ENCODE measurements at places on chromosomes 2 and 18.

- DNase-seq = no peak
These were observed 23.9 kb upstream of the GNAL start for GRCh38 chr18:11665146-11665545.

- DNase-seq = no peak
These were observed 106.9 kb upstream of the THOC1 start for GRCh38 chr18:374721-375168.

- DNase-seq = peak; percentile 65
These were observed 5.8 kb upstream of the GATA6 start for GRCh38 chr18:22163416-22164161.

DNA sequence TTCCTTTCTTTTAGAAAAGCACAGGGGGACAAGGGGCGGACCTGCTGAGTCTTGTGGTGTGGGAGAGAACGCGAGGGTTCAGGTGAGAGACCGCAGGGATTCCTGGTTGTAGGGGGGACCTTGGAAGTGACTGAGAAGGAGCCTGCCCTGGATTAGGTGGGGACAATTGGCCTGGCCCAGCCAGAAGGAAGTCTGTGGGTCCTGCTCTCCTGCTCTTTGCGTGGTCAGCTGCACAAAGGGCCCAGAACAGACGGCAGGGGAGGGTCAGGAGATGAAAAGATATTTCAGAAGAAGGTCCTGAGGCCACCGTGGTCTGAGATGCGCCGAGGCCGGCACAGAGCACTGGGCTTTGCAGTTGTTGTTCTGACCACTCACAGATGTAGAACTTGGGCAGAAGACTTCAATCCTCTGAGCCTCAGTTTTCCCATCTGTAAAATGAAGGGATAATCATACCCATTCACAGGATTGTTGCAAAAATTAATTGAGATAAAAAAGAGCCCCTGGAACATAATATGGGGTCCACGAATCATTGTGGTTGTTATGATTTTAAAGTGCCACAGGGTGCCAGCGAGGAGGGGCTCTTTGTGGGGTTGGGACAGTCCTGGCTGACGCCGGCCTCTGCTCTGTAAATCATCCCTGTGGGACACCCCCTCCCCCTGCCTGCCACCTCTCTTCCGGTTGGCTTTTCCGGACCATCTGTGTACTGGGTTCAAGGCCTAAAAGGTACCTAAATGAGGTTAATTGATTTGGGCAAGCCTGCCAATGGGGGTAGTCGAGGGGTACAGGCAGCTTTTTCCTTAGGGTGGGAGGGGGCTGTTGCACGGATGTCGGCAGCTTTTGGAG, 1.8 kb downstream of the LPIN1 start:
- DNase-seq = no peak

DNA sequence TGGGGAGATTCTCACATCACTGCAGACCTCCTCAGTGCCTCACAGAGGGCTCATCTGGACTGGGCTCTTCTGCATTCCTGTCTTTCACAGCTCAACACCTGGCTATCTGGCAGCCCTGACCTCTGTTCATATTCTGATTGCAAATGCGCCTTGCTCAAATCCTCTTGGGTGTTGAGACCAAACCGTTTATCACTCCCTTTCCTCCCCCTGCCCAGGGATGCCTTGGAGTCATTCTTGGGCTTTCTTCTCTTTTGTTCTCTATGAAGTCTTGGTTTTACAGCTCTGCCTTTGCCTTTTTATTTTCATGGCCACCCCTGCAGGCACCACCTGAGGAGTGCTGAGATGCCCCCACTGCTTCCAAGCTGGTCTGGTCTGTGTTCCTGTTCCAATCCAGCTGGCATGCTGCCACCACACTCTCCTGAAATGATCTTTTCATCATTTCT, 26.3 kb downstream of the TUBB6 start:
- no peak for DNase-seq

GRCh38 chr2:42047488-42048298, at the start of gene PKDCC:
Gene PKDCC (plus strand): TSS chr2:42048021. CDS start chr2:42048200, 179 bp downstream.
- DNase-seq = peak; percentile 76

DNA sequence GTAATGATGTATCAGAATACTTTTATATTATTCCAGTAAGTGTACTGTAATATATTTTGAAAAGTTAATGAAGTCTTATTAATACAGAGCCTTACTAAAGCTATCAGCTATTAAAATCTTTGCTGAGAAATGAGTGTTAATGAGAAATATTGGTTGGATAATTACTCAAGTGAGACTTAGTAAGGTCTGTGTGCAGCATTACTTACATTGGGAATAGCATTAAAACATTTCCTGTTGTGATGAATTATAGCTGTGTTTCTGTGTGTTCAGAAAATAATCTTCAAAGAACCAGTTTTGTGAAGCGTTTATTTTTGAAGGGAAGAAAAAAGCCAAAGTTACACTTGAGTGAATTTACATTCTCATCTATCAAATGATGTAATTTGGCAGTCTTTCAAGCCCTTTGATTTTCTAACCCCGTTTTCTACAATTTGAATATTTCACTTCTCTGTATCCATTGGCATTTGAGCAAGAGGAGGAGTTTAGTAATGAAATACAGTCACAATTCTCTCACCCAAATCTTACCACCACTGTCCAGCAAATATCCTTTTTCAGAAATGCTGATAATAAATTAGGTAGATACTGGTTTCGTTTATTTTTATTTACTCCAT, 123.5 kb upstream of the BOD1L2 start:
- no peak for DNase-seq

- DNase-seq = no peak
These were observed 38.7 kb upstream of the GLS start for GRCh38 chr2:190841707-190842505.

- no peak for DNase-seq
These were observed 50.0 kb upstream of the DSG1 start for GRCh38 chr18:31267823-31268481.

- DNase-seq = no peak
These were observed 64.5 kb downstream of the UXS1 start for GRCh38 chr2:106129592-106129991.

GRCh38 chr2:159938395-159938794, 124.0 kb downstream of the PLA2R1 start:
- DNase-seq = no peak

DNA sequence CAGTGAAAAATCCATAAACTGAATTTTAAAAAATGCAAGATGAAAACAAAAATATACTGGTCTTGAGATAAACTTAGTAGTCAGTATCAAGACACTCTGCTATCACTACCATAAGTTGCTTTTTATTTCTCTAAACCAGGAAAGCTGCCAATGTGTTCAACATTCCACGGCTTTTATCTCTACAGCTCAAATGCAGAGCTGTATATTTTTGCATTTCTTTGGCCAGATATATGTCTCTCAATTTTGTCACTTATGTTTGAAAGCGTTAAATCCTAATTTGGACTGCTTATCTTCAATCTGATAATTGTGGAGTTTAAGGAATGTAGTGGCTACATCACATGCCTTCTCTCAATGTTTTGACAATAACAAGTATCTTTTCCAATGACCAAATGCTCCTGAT, 609.5 kb downstream of the EPHA4 start:
- DNase-seq = no peak

- no peak for DNase-seq
These were observed 185.7 kb downstream of the SMAD7 start for GRCh38 chr18:48765053-48765452.

DNA sequence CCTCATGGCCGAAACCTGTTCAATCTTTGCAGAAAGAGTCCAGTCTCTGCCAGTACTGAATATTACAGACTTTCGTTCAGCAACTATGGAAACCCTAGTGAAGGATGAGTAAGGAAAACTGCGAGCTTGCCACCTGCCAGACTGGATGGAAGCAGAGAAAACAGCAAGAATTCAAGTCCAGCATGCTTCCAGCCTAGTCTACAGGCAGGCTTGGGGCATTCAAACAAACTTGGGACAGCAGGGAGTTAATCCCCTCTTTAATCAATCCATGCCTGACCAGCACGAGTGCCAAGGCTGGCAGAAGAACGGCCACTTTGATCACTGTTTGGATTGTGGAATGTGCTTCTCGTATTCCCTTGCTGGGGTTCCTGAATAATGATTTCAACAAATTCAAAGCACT, 145.2 kb downstream of the EPHA4 start:
- DNase-seq = no peak

GRCh38 chr2:182784777-182785176, 68.7 kb downstream of the DNAJC10 start:
- DNase-seq = no peak

GRCh38 chr2:143950704-143951103, 569.2 kb downstream of the ZEB2 start:
- DNase-seq = no peak
